CD4-positive, alpha-beta T cell (primary cell): ENCODE measurements at places on chromosomes 16 and 17.

- no peak for DNase-seq
Observed at GRCh38 chr17:40926341-40926740, 11.1 kb downstream of the KRT23 start.

- no peak for DNase-seq
Observed at GRCh38 chr17:8162997-8163977, 539 bp upstream of the VAMP2 start.

DNA sequence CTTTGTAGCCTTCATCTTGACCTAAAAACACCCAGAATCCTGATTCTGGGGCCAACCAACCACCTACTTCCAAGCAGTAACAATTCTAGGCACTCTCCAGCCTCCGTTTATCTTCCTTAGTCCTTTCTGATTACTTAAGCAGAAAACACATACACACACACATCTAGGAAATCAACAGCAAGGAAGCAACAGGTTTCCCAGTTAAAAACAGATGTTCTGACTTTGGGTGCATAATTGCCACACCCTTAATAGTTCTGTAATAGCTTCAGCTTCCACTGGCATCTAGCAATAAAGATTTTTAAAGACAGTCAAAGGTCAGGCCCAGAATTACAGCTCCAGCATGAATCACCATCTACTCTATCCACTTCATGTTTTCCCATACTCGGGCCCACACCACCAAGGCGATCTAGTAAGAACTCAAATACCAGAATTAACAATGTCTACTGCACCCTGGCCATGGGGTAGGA is 2.6 kb downstream of the ARHGAP17 start:
- no peak for DNase-seq

DNA sequence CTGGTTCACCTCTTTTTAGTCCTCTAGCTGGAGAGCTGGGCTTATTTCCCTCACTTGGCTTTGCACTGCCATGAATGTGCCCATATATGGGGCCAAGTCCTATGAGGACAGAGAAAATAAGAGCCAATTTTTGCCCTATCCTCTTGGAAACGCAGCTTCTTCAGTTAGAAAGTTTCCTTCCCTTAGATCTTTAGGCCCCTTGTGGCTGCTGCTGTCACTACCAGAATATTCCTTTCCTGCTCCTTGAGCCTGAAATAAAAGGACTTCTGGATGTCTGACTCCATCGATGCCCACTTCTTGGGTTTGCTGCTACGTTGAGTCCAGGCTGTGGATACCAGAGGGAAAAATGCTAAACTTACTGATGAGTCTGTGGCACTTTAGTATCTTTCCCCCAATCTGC is 487.1 kb downstream of the GRIN2A start:
- DNase-seq = no peak

DNA sequence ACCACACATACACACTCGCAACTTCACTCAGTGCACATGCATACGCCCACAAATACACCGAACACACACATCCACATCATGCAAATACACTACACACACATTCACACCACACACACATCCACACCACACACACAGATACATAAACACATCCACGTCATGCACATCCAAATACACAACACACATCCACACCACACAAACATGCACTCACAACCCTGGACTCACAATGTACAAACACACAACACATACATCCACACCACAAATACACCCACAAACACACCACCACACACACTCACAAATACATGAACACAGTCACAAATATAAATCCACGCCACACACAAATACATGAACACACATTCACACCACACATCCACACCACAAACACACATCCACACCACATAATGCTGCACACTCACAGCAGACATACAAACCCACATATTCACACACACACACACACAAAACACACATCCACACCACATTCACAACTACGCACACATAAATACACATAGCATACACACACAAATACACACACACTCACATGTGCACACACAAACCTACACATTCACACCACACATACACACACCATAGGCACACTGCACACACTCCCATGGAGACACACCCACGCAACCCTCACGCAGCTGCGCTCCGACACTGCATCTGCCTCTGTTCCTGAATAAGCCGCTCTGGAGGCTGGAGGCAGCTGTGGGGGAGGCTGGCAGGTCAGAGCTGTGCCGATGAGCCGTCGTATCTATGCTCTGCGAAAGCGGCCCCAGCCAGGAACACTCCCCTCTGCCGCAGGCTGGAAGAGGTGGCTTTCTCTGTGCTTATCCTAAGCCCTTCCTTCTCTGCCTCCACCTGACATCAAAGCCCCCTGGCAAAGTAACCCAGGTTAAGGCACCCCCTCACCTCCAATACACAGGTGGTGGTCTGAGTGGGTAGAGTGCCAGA is 141.8 kb downstream of the GRIN2A start:
- no peak for DNase-seq
